NCI-H460 (cell line): ENCODE measurements at places on chromosomes 7 and 10.

DNA sequence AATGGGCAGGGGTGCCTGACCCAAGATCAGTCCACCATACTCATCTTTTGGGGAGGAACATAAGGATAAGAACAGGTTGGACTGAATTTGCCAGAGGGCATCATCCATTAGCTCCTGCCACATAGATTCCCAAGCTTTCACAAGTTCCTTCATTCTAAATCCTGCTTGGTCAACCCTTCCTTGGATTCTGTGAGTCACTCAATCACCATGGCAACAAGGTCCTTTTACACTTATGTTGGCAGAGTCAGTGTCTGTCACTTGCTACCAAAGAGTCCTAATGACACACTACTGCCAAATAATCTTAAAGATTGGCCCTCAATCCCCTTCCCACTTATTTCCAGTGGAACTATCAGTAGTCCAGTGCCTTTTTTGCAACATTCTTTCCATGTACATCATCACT, 5.0 kb upstream of the LGI1 start:
- DNase-seq: peak; percentile 40

DNA sequence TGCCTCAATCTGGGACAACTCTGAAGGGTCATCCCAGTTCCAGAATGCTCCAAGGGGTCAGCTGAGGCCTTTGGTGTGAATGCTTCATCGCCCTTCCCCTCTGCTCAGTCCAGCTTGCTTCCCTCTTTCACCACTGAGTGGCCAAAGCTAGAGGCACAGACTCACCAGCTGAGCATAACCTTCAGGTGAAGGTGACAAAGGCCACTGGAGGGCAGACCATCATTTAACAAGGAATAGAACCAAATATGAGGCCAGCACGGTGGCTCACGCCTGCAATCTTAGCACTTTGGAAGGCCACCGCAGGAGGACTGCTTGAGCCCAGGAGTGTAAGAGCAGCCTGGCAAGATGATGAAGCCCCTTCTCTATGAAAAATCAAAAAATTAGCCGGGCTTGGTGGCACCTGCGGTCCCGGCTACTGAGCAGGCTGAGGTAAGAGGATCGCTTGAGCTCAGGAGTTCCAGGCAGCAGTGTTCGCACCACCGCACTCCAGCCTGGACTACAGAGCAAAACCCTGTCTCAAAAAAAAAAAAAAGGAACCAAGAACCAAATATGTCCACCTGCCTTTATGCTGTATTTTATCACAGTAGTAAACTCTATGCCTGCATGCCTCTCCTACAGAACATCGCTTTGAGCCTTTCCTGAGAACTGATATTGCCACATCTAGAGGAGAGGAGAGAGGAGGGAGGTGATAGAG, 13.4 kb downstream of the PRKAG2 start:
- no peak for DNase-seq

DNA sequence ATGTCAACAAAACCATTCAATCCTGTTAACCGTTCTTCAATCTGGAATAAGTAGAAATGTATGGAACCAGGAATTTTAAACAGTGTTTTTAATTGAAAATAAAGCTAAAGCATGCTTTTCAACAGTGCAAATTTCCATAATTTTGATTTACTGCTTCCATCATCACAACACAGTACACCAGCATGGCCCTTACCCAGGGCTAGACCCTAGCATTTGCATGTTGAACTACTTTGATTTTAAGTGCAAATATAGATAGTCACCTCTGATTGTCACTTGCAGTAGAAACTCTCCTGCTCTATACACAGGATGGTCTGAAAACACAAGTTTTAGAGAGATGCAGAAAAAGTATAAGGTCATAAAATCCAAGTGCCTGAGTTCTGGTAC, 12.1 kb downstream of the SKIDA1 start:
- no peak for DNase-seq

DNA sequence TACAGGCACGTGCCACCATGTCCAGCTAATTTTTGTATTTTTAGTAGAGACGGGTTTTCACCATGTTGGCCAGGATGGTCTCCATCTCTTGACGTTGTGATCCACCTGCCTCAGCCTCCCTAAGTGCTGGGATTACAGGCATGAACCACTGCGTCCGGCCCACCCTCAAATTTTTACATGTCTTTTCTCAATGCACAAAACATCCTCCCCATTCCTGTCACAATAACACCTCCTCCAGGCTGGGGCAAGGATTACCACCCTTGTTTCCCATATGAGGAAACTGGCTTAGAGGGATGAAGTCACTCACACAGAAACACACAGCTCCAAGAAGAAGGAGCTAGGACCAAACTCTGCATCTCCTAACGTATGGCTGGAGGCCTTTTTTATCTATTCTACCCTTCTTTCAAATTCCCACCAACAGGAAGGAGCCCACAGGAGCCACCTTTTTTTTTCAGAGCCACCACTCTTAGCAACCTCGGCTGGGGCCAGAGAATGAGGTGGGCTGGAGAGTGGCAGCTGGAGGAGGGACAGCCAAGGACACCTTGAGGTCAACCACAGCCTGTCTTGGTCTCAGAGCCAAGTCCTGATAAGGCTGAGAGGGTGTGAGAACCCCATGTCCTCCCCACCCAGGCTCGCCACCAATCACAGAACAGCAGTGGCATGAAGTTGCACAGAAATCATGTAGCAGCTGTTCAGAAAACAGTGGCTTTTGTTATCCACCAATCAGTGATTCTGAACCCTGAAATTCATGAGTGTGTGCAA, 113.1 kb upstream of the PDLIM1 start:
- DNase-seq: no peak

- no peak for DNase-seq
These were observed 100.4 kb upstream of the ARHGAP21 start for GRCh38 chr10:24824124-24824523.

GRCh38 chr7:70867513-70867912, 264.4 kb upstream of the GALNT17 start:
- DNase-seq: no peak

- DNase-seq: no peak
These were observed 18.8 kb downstream of the PTTG1IP2 start for GRCh38 chr7:90488220-90488619.

DNA sequence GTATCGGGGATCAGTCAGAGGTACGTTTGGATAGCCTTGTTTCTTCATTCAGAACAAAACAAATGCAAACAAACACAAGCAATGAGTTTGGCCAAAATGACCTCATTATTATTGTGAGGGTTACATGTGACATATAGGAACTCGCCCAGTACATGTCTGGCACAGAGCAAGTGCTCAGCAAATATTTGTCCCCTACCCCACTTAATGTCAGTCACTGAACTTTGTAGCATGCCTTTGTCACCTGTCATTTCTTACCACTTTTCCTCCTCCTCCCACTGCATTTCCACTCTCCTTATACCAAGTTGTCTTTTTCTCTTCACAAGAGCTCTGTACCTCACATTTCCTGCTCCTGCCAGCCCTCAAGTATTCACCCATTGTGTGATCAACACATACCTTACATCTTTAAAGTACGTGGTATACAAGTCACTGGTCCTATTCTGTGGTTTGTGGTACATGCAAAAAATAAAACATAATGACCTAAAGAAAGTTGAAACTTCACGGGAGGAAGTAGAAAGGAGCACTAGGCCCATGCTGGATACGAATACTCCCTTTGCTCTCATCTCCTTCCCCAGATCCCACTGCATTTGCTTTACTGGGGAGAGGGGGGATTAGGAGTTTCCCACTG, 236.0 kb downstream of the INHBA start:
- DNase-seq: no peak

DNA sequence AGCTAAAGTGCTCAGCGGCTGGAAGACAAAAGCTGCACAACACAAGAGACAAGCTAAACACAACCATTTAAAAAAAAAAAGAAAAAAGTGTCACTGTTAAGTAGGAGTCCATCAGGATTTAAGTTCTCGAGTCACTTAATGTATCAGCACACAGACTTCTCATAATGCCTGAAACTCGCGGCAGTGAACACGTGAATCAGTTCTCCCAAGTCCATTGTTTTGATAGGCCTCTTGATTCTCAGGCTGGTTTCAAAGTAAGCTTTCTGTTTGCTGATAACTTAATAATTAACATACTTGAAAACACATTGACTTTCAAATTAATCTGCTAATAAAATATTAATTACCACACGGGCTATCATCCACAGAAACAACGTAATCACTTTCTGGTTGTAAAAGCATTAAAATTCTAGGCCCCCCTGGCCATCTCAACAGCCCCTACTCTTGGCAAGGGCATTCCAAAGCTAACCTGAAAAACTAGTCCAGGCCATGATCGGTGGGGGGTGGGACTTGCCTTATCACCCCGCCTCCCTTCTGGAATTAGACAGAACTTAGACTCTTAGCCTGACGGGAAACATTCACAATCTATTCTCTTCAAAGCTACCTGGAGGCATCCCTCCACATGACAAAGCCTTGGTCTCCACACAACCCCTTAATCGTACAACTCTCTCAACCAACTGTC, 129.0 kb downstream of the DIP2C start:
- no peak for DNase-seq

DNA sequence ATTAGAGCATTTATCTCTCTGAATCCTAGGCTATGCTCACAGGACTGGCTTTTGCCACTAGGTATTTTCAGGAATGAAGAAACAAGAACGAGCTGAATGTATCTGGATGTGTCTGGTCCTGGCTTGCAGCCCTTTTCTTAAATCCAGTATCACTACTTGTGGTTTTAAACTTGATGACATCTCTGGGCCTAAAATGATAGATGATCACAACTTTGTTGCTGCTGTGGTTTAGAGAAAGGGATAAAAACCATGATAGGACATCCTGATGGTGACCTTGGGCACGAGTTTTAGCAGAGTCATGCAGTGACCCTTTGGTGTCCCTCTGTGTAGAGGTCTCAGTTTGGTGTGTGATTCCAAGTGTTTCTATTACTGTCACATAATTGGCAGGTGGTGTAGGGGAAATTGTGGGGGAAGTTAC, 31.7 kb upstream of the SEMA3C start:
- no peak for DNase-seq

DNA sequence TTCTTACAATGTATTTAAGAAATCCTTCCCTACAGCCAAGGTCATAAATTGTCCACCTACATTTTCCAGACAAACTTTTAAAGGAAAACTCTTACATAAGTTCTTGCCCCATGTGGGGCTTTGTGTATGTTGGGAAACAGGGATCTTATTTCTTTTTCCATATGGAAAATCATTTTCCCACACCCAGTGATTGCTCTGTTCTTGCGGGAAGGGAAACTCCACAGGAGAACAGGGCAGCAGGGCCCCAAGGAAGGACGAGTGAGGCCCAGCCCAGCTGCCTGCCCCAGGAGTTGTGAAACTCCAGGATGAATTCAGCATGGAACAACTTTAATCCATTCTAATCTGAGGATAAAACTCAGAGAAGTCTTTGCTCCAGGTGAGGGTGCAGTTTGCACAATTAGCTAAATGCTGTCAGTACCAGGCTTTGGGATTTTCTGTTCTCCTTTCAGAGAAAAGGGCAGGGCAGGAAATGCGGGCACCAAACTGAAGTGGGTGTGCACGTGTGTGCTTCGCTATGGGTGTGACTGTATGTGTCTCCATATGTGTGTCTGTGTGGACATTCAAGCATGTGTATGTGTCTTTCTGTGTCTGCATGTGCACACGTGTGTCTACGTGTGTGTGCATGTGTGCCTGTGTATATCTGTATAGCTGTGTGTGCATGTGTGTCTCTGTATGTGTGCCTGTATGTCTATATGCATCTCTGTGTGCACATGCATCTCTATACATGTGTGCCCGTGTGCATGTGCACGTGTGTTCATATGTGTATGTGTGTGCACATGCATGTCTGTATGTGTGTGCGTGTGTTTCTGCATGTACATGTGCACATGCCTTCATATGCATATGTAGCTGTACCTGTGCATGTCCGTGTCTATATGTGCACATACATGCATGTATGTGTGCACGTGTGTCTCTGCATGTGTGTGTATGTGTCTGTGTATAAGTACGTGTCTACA, 102.0 kb upstream of the FAM20C start:
- DNase-seq: no peak

GRCh38 chr7:66150471-66150870, 35.8 kb downstream of the CRCP start:
- no peak for DNase-seq

- no peak for DNase-seq
These were observed 14.4 kb upstream of the PANK1 start for GRCh38 chr10:89659143-89660131.

DNA sequence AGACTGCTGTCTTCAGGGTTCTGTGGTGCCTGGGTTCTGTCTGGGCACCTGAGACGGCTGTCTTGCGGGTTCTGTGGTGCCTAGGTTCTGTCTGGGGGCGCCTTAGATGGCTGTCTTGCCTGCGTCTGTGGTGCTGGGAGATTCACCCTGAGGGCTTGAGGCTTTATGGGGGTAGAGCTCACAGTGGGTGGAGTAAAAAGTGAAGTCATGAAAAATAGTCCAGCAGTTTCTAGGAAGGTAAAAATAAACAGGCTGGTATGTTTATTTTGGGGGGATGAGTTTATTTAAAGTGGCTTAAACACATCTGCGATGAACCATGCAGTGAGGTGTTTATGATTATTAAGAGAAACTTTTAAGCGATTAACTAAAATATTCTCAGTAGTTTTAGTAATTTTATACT, 64.2 kb downstream of the NKX6-2 start:
- DNase-seq: no peak

DNA sequence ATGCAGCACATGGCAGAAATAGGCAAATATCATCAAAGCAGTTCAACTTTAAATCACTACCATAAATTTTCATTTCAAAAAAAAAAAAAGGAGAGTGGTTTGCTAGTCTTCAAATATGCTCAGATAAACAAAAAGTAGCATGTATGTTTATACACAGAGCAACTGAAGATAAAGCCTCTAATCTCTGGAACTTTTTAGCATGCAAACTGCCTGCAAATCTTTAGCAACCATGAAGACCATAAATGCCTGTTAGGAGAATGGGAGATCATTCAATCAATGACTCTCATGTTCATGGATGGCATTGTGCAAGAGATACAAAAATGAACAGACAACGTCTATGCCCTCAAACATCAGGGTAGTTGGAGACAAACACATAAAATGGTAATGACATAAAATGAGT, 57.3 kb downstream of the ORC5 start:
- DNase-seq: no peak

GRCh38 chr7:48299580-48300169, 128.4 kb downstream of the ABCA13 start:
- DNase-seq: peak; percentile 59

GRCh38 chr7:95915731-95916130, 143.4 kb downstream of the DYNC1I1 start:
- DNase-seq: no peak

GRCh38 chr10:35124540-35124939, 2.1 kb upstream of the CREM start:
- DNase-seq: no peak

- DNase-seq: no peak
These were observed 86.6 kb downstream of the ADARB2 start for GRCh38 chr10:1650542-1651269.
